ENCODE measurements at places on chromosomes 4 and X.

- DNase-seq, result no peak
Observed at GRCh38 chrX:9337046-9337445, 127.8 kb upstream of the TBL1X start.

- DNase-seq, result no peak
Observed at GRCh38 chr4:55458611-55459010, 62.9 kb downstream of the TMEM165 start.

- no peak for DNase-seq
Observed at GRCh38 chrX:7828594-7828993, 14.4 kb upstream of the VCX start.

GRCh38 chrX:132071254-132071653 lies 48.2 kb downstream of the STK26 start:
- DNase-seq, result no peak

- DNase-seq, result no peak
Observed at GRCh38 chr4:159414305-159414704, 311.4 kb downstream of the RAPGEF2 start.

All from non-pigmented ciliary epithelial cell (primary cell).